Cortex of kidney (tissue), 1 donor: ENCODE measurements at places on chromosomes 3 and 15.

- no peak for DNase-seq
Observed at GRCh38 chr3:14162178-14162577, 16.2 kb downstream of the XPC start.

DNA sequence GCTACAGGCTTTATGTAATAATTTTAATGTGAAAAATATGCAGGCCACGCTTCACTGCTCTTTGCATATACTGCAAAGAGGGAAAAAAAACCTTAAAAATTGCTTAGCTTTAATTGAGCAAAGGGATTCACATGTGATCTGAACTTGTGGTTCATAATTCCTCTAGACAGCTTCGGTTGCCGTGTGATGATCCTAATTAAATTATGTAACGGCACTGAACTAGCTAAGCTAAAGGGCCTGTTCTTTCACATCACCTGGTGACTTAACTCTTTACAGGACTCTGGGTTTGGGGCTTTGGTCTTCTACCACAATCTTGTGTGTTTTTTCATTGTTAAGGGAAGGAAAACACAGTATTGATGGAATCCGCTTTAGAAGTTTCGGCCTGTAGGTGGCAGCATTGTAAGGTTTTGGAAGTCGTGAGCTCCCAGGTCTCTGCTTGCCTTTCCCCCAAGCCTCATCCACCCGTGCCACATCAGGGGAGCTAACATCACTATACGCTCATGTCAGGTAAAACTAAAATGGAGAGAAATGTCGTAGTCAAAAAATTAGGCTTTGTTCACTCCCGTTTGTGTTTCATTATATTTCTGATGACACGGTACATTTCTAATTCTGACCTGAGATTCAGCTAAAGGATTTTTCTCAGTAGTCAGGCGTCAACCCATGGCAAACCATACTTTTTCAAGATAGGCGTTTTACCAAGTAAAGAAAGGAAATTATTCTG lies 205.6 kb upstream of the DPH6 start:
- DNase-seq: no peak

DNA sequence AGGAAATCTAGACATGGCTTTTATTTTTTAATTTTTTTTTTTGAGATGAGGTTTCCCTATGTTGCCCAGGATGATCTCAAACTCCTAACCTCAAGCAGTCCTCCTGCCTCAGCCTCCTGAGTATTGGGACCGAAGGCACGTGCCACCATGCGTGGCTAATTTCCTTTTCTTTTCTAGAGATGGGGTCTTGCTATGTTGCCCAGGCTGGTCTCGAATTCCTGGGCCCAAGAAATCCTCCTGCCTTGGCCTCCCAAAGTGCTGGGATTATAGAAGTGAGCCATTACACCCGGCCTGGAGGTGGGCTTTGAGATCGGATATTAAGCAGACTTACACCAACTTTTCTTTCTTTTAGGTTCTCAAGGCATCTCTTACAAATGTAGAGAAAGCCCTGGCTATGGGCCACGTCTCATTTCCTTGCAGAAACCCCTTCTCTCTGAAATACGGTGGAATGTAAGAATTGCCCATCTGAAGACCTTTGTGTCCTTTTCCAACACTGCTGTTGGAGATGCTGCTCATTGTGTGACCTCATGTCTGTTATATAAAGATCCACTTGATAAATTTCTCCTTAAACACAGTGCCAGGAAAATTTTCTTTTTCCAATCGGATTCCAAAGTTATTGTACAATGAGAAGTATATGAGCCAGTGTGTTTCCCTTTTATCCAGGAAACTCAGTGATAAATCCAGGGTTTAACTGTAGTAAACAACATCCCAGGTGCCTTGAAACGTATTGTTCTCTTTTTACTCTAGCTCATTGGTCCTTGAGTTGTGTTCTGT lies 36.8 kb upstream of the CFAP161 start:
- DNase-seq: no peak

DNA sequence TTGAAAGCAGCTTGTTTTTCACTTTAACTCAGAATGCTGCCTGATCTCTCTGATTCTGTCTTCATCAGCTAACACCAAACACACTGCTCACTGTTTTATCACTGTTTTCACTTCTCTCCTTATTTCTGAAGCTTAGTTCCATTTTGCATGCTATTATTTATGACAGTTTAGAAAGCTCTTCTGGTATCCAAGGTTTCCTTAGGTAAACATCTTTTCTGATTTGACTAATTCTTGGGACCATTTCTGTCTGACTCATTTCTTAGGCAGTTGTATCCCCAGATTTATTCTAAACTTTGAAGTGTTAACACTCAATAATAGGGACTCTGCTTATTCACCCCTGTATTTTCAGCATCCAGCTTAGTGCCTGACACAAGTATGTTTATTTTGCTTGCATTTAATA lies 167.7 kb downstream of the BCHE start:
- DNase-seq: no peak

- no peak for DNase-seq
Observed at GRCh38 chr15:39399600-39399999, 181.3 kb upstream of the THBS1 start.

- no peak for DNase-seq
Observed at GRCh38 chr3:94162700-94163099, 99.8 kb downstream of the NSUN3 start.

DNA sequence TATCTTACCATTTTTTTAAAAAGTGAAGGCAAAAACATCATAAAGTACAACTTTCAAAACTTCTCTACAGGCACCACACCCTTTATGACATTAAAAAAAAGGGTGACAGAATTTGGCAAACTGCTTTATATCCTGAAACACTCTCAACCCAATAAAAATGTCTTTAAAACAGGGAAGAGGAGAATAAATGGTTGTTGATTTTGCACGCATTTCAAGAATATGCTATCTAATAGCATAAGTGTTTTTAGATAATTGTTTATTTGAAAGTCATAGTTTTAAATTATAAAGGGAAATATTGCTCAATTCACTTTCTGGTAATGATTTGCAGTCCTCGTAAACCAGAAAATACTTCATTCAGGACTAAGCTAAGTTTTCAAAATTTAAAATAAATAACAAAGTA lies 1.7 kb upstream of the PCOLCE2 start:
- DNase-seq: no peak

DNA sequence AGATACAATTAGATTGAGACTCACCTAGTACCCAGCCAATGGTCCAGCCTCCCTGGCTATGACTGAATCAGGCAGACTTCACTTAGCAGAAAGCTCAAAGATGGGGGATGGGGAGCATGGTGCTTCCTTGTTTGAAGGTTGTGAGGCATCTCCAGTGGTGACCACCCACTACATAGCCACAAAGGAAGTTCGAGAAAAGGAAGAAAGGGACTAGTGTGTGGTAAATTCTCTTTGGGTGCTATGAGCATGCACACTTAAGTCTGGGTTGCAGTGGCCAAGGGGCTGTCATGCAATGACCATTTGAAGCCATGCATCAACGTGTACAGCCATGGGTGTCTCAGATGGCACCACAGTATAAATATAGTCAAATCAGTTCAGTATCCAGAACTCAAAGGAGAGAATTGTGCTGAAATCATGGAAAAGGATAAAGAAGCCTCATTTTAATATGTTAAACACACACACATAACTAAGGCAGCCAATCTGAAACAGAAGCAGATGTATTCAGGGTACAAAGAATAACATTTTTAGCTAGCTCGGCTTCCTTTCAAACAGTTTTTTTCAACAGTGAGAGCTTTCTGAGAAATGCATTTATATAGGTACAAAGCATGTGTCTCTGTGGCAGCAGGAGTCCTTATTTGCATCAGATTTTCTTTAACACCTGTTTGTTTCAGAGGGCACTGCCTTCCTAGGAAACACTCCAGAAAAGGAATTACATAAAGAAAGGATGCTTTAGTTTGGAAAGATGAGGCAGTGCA lies 275.5 kb downstream of the GAP43 start:
- DNase-seq: no peak

GRCh38 chr3:57958642-57959422 lies 49.4 kb upstream of the FLNB start:
- no peak for DNase-seq

DNA sequence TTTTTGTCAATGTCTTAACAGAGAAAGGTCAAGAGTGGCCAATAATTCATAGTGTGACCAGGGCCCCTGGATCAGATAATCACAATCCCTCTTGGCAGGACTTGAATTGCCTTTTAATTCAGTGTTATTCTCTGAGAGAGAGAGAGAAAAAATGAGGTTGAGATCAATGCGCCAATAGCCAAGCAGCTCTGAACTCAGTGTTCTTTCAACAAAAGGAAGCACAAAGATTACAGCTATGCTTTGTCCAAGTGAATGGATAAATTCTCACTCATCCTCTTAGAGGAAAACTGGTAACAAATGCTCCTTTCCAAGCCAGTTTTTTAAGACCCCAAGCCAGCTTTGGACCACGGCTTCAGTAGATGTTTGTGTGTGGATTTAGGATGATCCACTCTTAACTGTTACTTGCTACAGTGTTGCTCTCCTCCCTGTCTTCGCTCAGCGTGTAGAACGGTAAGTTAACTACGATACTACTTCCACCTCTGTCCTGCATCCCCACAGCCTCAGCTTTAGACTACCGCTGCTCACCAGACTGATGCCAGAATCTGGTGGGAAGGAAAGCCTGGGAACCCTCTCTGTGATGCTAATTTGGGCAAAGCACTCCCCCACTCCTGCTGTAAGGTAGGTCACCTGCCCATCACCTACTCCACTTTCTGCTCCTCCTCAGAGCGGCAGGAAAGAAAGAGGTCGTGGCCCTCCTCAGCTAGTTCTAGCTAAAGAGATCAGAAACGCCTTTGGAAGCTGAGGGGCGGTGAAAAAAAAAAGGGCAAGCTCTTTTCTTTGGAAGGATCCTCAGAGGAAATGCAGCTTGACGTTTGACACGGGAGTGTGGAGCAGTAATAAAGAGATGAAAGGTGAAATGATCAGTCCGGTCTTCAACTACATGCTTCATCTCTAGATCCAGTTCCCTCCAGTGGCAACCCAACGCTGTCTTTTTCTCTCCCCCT lies 46.8 kb upstream of the LPP start:
- no peak for DNase-seq

DNA sequence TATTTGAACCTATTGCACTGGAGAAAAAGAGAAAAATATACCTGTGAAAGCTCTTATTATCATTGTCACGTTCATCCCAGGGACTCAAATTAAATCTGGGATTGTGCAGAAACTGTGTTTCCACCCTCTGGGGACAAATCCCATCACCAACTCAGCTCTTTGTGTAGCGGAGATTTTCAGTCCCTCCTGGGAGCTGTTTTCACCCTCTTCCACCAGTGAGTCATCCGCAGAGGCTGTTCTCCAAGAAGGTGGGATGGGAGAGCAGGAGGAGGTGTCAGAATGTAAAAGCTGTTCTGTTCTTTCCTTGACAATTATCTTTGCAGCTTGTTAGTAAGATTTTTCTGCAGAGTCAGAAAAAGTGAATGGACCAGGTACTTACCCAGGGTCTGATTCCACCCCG lies 28.0 kb downstream of the SV2B start:
- DNase-seq: no peak

- no peak for DNase-seq
Observed at GRCh38 chr15:38073178-38073946, 138.9 kb downstream of the TMCO5A start.

DNA sequence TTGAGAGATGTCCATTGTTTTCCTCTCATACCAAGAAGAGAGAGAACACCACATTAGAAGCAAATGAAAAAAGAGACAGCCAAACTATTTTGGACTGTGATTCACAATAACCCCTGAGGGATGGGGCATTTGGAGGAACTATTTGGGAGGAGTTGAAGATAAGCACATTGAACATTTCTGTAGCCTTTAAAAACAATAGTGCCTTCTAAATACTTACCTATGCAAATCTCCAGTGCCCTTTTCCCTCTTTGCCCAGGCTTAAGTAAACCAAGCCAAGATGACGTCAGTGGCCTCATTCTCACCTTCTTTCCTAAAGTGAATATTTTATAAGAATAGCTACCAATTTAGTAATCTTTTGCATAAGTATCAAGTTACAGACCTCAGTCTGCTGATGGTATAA lies 89.7 kb upstream of the COL8A1 start:
- no peak for DNase-seq

DNA sequence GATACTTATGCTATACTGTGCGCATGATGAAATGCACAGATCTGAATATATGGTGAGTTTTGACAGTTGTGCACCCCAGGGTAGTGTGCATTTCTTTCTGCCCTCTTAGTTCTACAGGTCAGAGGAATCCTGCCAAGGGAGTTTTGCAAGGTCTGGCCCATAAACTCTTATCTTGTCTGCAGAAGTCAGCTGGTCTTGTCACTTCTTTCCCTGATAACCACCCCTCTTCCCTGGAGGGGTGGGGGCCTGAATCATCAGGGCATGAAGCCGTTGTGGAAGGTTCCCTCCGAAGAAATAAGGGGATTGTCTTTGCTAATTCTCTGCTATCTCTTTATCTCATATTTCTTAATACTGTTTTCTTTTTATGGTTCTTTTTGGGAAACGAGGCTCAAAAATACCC lies 30.4 kb downstream of the TRIM71 start:
- no peak for DNase-seq

- DNase-seq: no peak
Observed at GRCh38 chr3:126551839-126552687, 6.7 kb downstream of the C3orf22 start.

DNA sequence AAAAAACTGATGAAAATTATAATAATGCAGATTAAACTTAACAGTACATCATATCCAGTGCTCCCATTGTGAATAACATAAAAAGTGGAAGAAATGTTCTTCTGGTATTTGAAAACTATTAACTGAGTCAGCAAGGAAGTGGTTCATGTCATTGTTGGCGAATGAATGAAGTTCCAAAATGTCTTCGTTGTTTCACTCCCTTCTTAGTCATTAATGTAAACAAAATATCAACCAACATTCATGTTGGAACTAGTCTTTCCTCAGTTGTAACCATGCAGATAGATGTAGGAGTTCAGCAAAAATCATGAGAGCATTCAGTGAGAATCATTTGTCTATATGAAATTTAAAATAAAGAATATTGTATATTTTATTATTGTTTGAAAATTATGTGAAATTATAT lies 44.1 kb upstream of the ICE2 start:
- no peak for DNase-seq

DNA sequence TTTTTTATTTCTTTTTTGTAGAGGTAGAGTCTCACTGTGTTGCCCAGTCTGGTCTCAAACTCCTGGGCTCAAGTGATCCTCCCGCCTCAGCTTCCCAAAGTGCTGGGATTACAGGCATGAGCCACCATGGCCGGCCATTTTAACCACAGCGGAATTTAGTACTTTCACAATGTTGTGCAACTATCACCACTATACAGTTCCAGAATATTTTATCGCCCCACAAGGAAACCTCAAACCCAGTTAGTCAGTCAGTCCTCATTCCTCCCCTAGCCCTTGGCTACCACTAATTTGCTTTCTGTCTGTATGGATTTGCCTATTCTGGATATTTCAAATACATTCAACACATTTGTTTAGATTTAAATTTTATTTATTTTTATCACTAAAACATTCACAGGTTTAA lies 15.5 kb upstream of the HOMER2 start:
- no peak for DNase-seq

DNA sequence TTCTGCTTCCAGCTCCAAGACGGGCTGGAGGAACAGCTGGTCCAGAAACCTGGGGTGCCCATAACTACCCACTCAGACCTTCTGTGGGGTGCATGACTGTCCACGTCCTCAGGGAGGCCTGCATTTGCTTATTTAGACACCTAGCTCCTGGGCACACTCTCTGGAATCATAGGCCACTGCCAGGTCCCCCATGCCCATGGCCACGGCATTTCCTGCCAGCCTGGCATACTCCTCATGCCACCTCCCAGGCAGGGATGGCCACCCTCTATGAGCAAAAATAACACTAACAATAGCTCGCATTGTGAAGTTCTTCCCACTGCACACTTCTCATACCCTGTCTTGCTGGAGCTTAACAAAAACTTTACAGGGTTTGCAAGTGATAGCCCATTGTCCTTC lies 166.9 kb upstream of the TPM1 start:
- DNase-seq: no peak

- no peak for DNase-seq
Observed at GRCh38 chr3:136929977-136930670, 27.7 kb upstream of the IL20RB start.
